ENCODE measurements at places on chromosomes 2 and 18. TPM values are rescaled to one million over a fixed set of nuclear protein-coding genes. Genes with fewer than 3 reads are reported as not detected.

- no peak overlapping the region for H3K27ac ChIP-seq
- peaks cover 15% of the 10 kb centered on the region for H3K4me1 ChIP-seq
- no peak overlapping the region for H3K4me3 ChIP-seq
- no peak for DNase-seq
Observed at GRCh38 chr2:121521359-121521758, 9.3 kb upstream of the RNU4ATAC start.

DNA sequence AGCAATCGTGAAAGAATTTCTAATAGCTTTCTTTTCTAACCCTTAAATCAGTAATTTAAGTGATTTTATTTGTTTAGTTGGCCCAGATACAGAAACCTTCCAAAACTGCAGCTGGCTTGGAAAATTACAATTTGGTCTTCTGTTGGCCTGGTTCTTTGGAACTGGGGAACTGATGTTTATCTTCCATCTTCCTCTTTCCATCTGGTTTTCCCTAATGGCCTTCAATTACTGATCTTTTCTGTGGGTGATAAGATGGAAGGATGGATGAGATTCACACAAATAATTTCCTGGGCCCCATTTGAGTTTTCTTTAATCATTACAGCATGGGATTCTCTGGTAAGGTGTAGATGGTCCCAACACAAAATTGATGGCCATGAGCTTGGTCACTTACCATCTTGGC is 106.5 kb upstream of the CHRNA1 start:
- DNase-seq, result no peak
- no peaks in the 10 kb centered on the region for H3K27me3 ChIP-seq
- peaks cover 53% of the 10 kb centered on the region for H3K4me1 ChIP-seq
- H3K27ac ChIP-seq, result no peak overlapping the region
- peaks cover 6% of the 10 kb centered on the region for H3K36me3 ChIP-seq
- H3K4me3 ChIP-seq, result no peak overlapping the region

- H3K27ac ChIP-seq, result peak overlapping the region; percentile 78
- peaks cover 94% of the 10 kb centered on the region for H3K4me1 ChIP-seq
- H3K27me3 ChIP-seq, result no peaks in the 10 kb centered on the region
- no peak overlapping the region for H3K4me3 ChIP-seq
Observed at GRCh38 chr2:39408351-39409136, 28.5 kb downstream of the MAP4K3 start.

Gene WDFY1
- 63.7 TPM for total RNA-seq

GRCh38 chr2:172863341-172863740 is 127.7 kb downstream of the RAPGEF4 start:
- no peak overlapping the region for H3K4me3 ChIP-seq
- no peaks in the 10 kb centered on the region for H3K36me3 ChIP-seq
- H3K27ac ChIP-seq, result no peak overlapping the region
- H3K27me3 ChIP-seq, result no peaks in the 10 kb centered on the region
- DNase-seq, result no peak
- H3K4me1 ChIP-seq, result peaks cover 8% of the 10 kb centered on the region

Gene AGXT
- total RNA-seq, result 0.16 TPM

- H3K27me3 ChIP-seq, result no peaks in the 10 kb centered on the region
- no peak for DNase-seq
- H3K4me1 ChIP-seq, result peaks cover 10% of the 10 kb centered on the region
- H3K4me3 ChIP-seq, result no peak overlapping the region
- H3K27ac ChIP-seq, result no peak overlapping the region
Observed at GRCh38 chr2:33645861-33646260, 46.8 kb upstream of the FAM98A start.

Gene CNTNAP5
- total RNA-seq, result 0.34 TPM

Gene HRH4
- total RNA-seq, result not detected

- no peak overlapping the region for H3K4me3 ChIP-seq
- H3K4me1 ChIP-seq, result peaks cover 40% of the 10 kb centered on the region
- H3K27ac ChIP-seq, result peak overlapping the region; percentile 98
- peaks cover 17% of the 10 kb centered on the region for H3K36me3 ChIP-seq
- DNase-seq, result no peak
Observed at GRCh38 chr18:3525870-3526420, 76.0 kb downstream of the TGIF1 start.

- no peaks in the 10 kb centered on the region for H3K27me3 ChIP-seq
- no peak overlapping the region for H3K27ac ChIP-seq
- H3K4me3 ChIP-seq, result no peak overlapping the region
- peaks cover 13% of the 10 kb centered on the region for H3K36me3 ChIP-seq
Observed at GRCh38 chr2:218517434-218518206, 50.5 kb downstream of the USP37 start.

DNA sequence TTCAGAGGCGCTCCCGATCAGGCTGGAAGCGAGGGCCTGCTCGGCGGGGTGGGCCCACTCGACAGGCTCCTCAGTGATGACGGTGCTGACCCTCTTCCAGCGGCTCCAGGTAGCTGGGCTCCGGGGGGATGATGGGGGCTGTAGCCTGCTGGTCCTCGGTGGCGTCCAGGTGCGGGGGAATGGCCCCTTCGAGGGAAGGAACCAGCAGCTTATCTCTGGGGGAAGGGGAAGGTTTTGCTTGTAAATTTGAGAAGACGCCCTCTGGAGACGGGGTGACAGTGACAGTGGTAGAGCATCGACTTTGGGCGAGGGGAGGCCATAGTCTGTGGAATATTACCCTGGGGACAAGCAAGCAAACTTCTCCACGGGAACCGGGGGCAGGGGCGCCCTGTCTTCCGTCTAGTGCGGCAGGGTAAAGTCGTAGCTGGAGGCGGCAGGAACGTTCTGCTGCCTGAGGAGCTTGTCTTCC is 891.9 kb upstream of the LRRTM1 start:
- H3K4me3 ChIP-seq, result no peak overlapping the region
- H3K4me1 ChIP-seq, result no peaks in the 10 kb centered on the region
- H3K27ac ChIP-seq, result no peak overlapping the region

GRCh38 chr18:48745293-48745692 is 205.5 kb downstream of the SMAD7 start:
- no peak overlapping the region for H3K4me3 ChIP-seq
- no peaks in the 10 kb centered on the region for H3K4me1 ChIP-seq
- H3K36me3 ChIP-seq, result no peaks in the 10 kb centered on the region

- H3K27ac ChIP-seq, result 0 out of 2 replicates have a peak overlapping the region, but pooled peaks have one; percentile 36
- no peaks in the 10 kb centered on the region for H3K27me3 ChIP-seq
- H3K36me3 ChIP-seq, result no peaks in the 10 kb centered on the region
- no peak for DNase-seq
- peaks cover 42% of the 10 kb centered on the region for H3K4me1 ChIP-seq
- no peak overlapping the region for H3K4me3 ChIP-seq
Observed at GRCh38 chr2:47070155-47070919, 84.8 kb downstream of the STPG4 start.

Gene KLHL30
- 0.07 TPM for total RNA-seq

- no peaks in the 10 kb centered on the region for H3K27me3 ChIP-seq
- no peaks in the 10 kb centered on the region for H3K36me3 ChIP-seq
- H3K4me1 ChIP-seq, result 0 out of 2 replicates have a peak, but pooled peaks cover 2% of the 10 kb centered on the region
- no peak overlapping the region for H3K4me3 ChIP-seq
- no peak overlapping the region for H3K27ac ChIP-seq
Observed at GRCh38 chr2:45125232-45125631, 116.0 kb upstream of the SIX2 start.

DNA sequence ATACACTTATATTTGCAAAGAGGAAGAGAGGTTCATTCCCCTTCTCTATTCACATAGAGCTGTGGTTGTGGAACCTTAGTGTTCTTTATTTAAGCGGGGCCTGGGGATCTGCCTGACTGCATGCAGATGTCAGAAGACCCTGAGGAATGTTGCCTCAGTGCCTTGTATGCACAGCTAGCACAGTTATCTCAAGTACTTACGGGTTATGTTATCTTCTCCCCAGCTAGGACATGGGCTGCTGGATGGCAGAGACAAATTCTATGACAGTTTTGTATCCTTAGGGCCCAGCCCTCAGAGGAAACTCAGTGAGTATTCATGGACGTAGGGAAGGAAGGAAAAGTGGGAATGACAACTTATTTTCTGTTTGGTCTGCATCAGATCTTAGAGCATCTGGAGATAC is 37.7 kb upstream of the RTN4 start:
- H3K27ac ChIP-seq, result no peak overlapping the region
- no peaks in the 10 kb centered on the region for H3K4me1 ChIP-seq
- no peaks in the 10 kb centered on the region for H3K36me3 ChIP-seq
- no peak for DNase-seq
- no peaks in the 10 kb centered on the region for H3K27me3 ChIP-seq
- no peak overlapping the region for H3K4me3 ChIP-seq

DNA sequence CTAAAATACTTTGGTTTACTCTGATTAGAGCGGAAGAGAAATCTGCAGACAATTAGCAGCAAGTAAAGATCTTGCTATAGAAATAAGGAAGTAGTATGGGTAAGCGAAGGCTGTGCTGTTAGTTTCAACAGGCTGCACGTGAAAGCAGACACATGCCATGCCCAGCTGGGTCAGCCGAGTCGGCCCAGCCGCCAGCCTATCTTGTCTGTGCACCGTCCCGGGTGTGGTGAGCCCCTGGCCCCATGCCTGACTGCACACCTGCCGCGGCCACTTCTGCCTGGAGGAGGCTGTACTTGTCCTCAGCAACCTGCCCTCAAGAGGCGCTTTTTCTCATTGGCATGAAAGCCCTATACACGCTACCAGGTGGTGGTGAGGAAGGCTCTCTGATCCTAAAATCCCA is 185.5 kb downstream of the SEPTIN10 start:
- H3K36me3 ChIP-seq, result no peaks in the 10 kb centered on the region
- H3K27ac ChIP-seq, result no peak overlapping the region
- DNase-seq, result no peak
- no peaks in the 10 kb centered on the region for H3K4me1 ChIP-seq
- H3K27me3 ChIP-seq, result no peaks in the 10 kb centered on the region
- H3K4me3 ChIP-seq, result no peak overlapping the region

Gene SERPINB13
- not detected for total RNA-seq

Gene NPHP1
- 2.5 TPM for total RNA-seq

Gene SMCHD1
- total RNA-seq, result 30.9 TPM

- H3K4me1 ChIP-seq, result peaks cover 45% of the 10 kb centered on the region
- no peak overlapping the region for H3K4me3 ChIP-seq
- no peak for DNase-seq
Observed at GRCh38 chr2:45941531-45942236, 290.2 kb downstream of the PRKCE start.

Gene SRD5A2
- 0.05 TPM for total RNA-seq

DNA sequence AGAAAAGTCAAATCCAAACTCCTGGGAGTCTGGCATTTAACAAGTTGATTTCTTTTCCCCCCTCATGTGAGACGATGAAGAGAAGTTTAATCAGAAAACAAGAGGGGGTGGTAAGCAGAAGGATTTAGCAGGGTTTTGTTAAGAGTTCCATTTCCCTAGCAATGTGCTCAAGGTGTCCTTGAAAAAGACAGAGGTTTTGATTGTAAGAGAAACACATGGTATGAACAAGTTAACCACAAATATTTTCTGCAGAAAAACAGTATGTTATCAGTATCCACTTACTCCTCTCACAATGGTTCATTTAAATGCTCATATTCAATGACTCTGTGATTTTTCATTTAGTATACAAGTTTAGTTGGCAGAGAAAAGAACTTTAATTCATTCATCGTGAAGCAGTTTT is 26.8 kb downstream of the LAMA1 start:
- peaks cover 41% of the 10 kb centered on the region for H3K4me1 ChIP-seq
- no peak for DNase-seq
- H3K36me3 ChIP-seq, result no peaks in the 10 kb centered on the region

Gene TRIM43B
- not detected for total RNA-seq

DNA sequence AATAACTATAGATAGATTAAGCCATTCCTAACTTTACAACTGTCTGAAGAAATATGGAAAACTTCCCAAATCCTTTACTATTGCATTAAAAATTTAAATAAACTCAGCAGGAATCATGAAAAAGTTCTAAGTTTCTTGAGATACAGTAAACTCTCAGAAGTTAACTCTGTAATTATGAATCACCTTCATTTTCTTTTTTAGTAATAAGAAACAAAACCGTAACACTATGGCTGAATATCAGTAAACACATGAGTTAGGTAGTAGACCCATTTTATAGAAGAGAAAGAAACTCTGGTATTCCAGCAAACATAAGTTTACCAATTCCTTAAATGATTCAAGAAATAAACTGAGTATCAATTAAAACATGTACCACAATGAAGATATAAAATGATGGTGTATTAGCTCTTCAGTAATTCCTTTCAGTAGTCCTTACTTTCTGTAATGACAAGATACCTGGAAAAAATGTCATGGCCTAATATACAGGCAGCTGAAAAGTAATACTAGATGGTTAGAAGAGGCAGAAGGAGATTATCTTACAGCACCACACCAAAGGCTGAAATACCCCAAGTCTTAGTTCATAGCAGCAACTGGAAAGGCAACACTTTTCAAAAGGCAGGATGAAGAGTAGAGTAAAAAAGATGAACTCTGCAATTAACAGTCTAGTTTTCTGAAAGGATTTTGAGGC is 11.5 kb downstream of the TRIP12 start:
- peak overlapping the region; percentile 47 for H3K27ac ChIP-seq
- H3K36me3 ChIP-seq, result peaks cover 11% of the 10 kb centered on the region

Gene C2orf66
- total RNA-seq, result not detected

Gene CIAO1
- 71.9 TPM for total RNA-seq

- H3K4me1 ChIP-seq, result peaks cover 16% of the 10 kb centered on the region
- no peaks in the 10 kb centered on the region for H3K27me3 ChIP-seq
- H3K27ac ChIP-seq, result no peak overlapping the region
Observed at GRCh38 chr2:128498589-128498988, 179.9 kb upstream of the HS6ST1 start.

DNA sequence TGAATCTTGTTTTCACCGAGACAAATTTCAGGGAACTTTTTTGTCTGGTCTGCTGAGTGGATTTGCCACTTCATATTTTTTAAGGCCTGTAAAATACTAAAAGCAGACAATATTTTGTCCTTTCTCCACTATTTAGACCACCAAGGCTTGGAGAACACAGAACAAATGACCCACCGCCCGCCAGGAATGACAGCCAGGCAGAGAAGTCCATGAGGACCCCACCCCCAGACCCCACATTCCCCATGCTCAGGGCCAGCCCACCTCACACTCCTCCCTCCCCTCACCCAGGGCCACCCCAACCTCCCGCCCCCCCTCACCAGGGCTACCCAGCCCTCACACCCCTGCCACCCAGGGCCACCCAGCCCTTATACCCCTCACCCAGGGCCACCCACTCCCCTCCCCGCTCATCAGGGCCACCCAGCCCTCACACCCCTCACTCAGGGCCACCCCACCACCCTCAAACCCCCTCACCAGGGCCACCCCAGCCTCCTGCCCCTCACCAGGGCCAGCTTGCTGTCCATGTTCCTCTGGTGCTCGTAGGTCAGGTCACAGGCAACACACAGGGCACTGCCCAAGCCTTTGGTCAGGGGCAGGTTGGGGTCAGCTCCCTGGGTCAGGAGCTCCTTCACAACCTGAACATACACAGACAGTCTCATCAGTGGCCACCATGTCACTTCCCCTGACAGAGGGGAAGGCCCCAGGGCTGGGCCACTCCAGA is 50.6 kb downstream of the ANKMY1 start:
- peaks cover 2% of the 10 kb centered on the region for H3K27me3 ChIP-seq
- no peak overlapping the region for H3K4me3 ChIP-seq
- H3K4me1 ChIP-seq, result no peaks in the 10 kb centered on the region
- no peak for DNase-seq

Gene MYO1B
- total RNA-seq, result 39.0 TPM

- no peak overlapping the region for H3K4me3 ChIP-seq
- no peaks in the 10 kb centered on the region for H3K27me3 ChIP-seq
- H3K4me1 ChIP-seq, result no peaks in the 10 kb centered on the region
Observed at GRCh38 chr18:27803957-27804356, 373.0 kb downstream of the CDH2 start.

Measured in WTC11 (cell line).